NCI-H524 treated with DMSO at 0.1 percent for 48 hours (cell line): ENCODE measurements at places on chromosomes 4 and X.

DNA sequence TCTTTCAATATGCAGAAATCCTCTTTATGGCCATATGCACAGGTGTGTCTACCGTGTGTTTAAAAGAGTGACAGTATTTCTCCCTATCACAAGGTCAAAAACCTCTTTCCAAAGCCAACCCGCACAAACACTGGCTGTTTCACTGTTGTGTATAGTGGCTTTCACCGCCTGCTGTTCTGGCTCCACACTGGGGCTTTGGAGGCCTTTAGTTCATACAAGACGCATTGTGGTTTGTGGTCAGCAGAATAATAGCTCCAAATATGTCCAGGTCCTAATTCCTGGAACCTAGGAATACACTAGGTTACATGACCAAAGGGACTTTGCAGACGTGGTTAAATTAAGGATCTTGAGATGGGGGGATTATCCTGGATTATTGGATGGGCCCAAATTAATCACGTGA, 40.7 kb upstream of the FAM9A start:
- no peak for DNase-seq

GRCh38 chr4:183201331-183201730, 102.3 kb downstream of the WWC2 start:
- DNase-seq = no peak

- DNase-seq = no peak
Measured at GRCh38 chr4:1767770-1768366, 25.2 kb upstream of the FGFR3 start.

DNA sequence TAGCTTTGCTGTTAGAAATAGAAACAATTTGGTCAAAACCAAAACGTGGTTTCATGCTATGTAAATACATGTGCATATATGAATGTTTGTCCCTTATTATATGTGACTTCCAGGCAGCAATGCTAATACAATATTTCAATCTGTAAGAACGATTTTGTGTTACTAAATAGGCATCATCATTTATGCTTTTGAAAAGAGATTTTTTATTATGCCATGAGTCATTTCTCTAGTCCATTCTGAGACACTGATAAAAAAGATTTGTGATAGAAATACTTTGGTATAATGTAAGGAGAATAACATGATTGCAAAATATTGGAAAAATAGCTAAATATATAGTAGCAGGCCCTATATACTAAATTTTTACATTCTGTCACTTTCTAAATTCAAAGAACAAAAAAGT, 28.9 kb downstream of the SYNPO2 start:
- no peak for DNase-seq

DNA sequence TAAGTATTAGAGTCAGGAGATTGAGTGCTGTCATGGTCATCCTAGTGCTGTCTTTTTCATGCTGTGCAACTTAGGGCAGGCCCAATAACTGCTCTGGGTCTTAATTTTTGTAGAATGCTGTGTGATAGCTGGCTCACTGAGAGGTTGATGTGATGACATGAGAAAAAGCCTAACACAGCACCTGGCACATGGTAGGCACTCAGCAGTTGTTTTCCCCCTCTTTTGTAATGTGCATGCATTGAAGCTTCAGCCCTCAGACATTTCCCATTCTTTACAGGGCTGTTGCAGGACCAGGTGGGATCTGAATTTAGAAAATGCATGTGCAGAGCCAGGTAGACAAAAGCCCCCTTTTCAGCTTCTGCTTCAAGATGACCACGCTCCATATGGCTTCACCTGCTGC, 44.1 kb upstream of the SOX3 start:
- no peak for DNase-seq

- DNase-seq = no peak
Measured at GRCh38 chr4:24559889-24560288, 24.5 kb downstream of the DHX15 start.

- no peak for DNase-seq
Measured at GRCh38 chr4:53453385-53453784, 75.9 kb downstream of the FIP1L1 start.

DNA sequence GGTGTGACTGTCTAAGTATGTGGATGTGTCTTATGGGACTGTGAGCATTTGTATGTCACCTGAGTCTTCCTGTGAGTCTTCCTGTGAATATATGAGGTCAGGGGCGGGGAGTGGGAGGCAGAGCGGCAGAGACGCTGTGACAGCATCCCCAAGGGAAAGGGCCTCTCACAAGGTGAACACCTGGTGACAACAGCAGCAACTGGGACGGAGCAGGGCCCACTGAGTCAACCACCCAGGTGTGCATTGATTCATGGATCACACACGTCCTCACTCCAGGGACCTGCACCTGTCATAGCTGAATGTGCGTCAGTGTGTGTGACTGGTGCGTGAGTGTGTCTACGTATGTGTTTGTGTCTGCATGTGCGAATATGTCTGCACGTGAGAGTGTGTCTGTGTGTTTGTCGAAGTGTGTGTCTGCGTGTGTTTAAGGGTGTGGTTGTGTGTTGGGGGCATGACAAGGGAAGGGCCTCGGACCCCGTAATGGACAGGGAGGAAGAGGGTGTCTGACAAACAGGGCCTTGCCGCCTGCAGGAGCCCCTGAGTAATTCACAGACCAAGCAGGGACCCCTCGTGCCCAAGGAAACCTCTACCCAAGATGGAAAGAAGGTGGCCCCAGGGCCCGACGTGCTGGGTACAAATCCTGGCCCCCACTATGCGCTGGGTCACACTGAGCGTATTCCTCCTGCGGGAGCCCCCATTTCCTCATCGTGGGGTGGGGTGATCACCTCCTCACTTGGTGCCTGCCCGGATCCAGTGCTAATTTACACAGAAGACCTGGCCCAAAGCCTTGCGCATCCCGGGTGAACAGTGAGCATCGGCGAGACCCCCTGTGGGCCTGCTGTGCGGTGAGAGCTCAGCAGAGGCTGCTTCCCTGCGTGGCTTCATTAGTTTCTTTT, 76.7 kb downstream of the ABLIM2 start:
- DNase-seq = no peak

DNA sequence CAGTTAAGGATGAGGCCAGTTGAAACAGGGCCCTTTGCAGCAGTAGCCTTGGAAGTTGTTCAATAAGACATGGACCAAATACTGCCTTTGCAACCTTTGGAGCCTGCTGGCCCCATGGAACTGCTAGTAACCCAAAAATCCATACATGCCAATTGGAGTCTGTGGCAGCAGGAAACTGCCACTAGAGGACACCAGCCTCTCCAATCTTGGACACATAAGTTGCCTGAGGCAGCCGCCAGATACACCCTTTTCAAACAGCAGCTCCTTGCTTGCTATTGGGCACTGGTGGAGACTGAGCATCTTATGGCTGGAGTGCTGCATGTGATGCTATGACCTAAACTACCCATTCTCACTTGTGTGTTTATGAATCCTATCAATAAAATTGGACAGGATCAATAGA, 14.8 kb upstream of the LAP3 start:
- no peak for DNase-seq

DNA sequence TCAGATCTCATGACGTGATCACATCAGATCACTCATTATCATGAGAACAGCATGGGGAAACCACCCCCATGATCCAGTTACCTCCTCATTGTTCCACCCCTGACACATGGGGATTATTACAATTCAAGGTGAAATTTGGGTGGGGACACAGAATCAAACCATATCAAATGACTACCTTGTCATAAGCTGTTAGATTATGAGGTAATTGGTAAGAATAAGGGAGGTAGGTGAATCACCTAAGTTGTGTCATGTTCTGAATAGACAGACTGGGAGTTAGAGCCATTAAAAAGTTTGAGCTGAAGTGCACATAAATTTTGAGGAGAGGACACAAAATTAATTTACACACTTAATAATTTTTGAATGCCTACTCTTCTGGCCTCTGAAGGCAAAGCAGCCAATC, 24.7 kb downstream of the SLC9B1 start:
- DNase-seq = no peak

DNA sequence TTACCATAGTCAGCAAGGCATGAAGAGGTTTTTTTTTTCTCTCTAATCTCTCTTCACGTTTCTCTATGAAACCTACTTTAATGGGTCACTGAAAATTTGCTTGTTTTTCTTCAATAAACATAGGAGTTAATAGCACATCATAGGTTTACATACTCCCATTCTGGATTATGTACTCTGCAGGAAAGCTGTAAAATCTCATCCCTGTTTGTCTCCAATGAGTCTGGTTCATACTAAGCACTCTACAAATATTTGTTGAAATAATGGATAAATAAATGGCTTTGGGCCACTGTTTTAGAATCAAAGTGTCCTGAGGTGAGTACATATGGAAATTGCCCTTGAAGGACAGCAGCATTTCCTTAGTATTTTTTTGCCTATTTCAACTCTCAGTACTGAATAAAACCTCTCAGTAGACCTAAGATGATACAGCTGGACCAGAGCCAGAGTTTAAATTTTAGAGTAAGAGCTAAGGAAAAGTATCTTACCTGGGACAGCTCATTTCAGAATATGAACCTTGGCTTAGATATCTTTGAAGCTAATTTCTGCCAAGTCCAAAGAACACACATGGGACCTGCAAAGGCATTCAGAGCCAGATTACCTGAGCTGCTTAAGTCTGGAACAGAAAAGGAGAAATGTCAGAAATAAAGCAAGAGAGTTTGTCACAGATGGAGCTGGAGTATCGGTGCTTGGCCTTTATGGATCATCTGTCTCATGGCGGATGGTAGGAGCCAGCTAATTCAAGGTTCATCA, 34.4 kb downstream of the PF4 start:
- no peak for DNase-seq

GRCh38 chrX:119729408-119730201, 28.8 kb upstream of the SOWAHD start:
- peak; percentile 28 for DNase-seq

DNA sequence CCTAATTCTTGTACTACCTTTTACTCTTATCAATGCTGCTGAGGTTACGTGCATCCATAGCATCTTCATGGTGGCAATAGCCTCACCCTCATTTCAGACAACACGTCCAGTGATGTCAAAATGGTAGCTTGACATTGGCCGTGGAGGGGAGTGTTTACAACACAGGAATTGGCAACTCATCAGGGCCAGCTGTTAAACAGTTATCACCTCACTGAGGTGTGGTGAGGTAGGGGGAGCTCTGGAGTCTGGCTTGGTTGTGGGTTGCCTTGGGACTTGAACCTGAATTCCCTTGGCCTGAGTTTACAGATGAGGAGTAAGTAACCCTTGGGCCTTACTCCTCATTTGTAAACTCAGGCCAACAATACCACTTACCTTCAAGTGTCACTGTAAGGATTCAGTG, 10.4 kb downstream of the SASH3 start:
- no peak for DNase-seq

DNA sequence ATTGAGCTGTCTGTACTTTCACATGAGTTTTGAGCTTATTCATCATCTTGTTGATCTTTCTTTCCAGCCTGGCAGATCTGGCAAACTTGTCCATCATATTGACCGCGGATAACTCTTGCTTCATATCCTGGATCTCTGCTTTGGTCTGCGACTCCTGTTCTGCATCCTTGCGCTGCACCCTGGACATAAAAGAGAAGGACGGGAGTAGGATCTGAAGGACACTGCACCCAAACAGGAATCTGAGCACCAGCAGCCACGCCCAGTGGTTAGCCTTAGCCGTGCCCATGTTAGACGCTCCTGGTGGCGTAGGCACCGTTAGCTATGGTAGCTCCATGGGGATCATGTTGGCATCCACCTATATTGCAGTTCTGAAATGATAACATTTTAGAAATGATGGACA, 56.6 kb downstream of the LARP7 start:
- DNase-seq = no peak

GRCh38 chr4:175790083-175790482, 22.0 kb downstream of the GPM6A start:
- DNase-seq = no peak

DNA sequence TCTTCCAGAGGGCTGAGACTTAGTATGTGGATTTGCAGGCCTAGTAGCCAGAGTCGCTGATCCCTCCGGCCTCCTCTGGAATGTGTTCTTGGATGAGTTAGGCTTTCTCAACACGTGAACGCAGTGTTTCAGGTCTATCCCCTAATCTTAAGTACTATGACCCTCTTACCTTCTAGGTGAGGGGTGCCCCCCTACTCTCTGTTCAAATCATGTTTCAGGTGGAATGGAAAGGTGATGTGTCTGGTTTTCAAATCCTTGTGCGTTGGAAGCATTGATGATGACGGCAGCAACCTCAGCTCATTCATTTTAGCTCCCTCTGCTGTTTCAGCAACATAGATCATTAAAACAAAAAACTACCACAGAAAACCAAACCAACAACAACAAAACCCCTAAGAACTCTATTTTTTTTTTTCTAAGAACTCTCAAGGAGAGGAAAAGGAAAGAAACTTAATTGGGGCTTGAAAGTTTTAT, 56.4 kb downstream of the RWDD4 start:
- DNase-seq = no peak

DNA sequence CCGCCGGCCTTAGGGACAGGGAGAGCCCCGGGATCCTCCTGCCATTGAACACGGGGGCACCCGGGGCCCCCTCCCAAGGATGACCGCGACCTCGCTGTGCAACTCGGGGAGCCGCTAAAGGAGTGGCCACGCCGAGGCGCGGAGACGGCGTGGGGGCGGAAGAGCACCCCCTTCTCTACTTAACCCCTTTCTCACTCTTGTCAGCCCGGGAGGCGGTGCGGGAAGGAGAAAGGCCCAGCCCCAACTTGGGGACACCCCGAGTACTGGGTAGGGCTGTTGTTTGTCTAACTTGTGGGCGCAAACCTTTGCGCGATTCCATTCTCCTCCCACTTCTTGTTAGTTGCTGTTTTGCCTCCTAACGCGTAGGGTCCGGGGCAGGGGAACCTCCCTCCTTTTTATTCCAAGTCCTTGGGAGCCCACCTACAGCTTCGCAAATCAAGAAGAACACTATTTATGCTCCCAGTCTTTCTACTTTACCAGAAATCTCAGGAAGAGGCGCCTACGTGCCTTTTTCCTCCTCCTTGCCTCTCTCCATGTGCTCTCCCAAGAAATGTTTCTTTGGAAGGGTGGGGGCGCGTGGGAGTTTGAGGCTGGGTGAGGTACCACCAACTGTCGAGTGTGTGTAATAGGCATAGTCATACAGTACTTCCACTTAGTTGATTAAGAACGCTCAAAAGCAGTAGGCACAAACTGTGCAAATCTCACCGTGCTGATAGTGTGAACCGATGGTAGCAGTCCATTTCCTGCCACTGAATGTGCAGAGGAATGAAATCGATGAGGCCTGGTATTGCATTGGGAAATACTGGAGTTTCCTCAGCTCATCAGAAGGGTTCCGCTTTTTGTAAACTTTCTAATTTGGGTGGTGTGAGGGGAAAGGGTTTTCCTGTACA, 813 bp downstream of the DIAPH2 start:
- no peak for DNase-seq
